ENCODE measurements at places on chromosomes 5 and 9.

DNA sequence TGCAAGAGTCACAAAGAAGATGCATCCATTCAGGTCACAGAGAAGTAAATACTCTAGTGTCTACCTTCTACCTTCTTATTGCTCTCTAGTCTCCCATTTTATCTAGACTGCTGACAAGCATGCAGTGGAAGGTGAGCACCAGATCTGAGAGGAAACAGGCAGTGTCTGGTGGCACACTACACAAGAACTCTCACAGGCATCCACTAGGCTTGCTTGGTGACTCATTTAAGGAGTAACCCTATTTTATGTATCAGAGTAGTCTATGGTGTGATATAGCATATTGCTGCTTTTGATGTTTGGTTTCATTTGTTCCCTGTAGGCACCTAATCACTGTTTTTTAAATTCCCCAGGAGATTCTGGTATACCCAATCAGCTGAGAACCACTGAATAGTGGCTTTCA lies 1.6 kb upstream of the THBS4 start:
- DNase-seq, result no peak

GRCh38 chr5:67206929-67207328 lies 10.3 kb upstream of the CD180 start:
- no peak for DNase-seq

- no peak for DNase-seq
These were observed 48.7 kb upstream of the ZNF366 start for GRCh38 chr5:72555871-72556270.

DNA sequence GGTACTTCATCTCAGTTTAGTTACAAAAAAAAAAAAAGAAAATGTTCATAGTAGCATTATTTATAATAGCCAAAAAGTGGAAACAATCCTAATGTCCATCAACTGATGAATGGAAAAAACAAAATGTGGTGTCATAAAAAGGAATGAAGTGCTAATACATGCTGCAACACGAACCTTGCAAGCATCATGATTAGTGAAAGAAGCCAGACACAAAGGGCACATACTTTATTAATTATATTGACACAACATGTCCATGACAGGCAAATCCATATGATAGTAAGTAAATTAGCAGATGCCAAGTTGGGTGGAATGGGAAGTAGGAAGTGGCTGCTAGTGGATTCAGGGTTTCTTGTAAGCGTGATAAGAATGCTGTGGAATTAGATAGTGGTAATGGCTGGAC lies 54.2 kb downstream of the PCDHGC5 start:
- DNase-seq, result no peak

- peak; percentile 7 for DNase-seq
These were observed 94.0 kb downstream of the PHF2 start for GRCh38 chr9:93670208-93671019.

DNA sequence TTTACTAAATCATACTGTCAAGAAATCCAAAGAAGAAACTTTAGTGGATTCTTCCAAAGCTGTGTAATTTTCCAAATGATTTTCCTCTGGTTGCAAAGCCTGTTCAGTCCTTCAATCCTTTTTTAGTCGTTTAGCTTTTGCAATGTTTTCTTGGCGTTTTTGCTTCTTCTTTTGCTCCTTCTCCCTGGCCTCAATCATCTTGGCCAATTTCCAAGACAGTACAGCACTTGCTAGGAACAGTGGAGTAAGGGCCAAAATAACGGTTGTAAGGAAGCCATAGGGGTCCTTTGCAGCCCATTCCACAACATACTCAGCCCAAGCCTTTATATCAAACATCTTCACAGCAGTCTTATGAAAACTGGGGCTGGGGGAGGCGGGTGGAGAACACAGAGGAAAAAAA lies 2.4 kb downstream of the SMIM15 start:
- DNase-seq, result no peak

- DNase-seq, result no peak
These were observed 70.5 kb downstream of the MLLT3 start for GRCh38 chr9:20551835-20552234.

- DNase-seq, result no peak
These were observed 76.7 kb upstream of the FST start for GRCh38 chr5:53403758-53404157.

DNA sequence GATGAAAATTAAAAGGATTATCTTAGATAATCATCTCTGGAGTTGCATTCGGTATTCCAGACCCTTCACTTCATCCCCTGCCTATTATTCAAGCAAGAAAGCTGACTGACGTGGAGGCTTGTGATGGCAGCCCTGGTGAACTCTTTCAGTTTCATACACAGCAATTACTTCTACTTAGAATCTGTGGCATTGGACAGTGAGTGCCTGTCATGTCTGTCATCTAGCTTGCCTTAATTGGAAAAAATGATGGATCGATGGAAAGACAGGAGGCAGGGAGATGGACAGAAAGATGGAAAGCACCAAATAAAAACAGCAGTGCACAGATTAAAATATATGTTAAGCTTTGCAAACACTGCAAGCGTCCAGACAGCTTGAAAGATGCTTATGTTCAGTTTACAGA lies 1371.0 kb upstream of the CDH6 start:
- no peak for DNase-seq

DNA sequence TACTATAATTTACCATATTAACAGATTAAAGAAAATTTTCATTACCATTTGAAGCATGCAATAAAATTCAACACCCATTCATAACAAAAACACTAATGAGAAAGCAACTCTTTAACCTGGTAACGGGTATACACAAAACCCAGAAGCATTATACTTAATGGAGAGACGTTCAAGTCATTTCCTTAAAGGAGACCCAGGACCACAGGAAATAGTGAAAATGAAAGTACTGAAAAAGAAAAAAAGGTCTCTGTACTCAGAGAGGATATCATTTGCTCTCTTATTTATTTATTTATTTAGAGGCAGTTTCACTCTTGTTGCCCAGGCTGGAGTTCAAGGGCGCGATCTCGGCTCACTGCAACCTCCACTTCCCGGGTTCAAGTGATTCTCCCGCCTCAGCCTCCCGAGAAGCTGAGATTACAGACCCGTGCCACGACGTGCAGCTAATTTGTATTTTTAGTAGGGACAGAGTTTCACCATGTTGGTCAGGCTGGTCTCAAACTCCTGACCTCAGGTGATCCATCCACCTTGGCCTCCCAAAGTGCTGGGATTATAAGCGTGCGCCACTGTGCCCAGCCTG lies 61.6 kb downstream of the SETX start:
- DNase-seq, result no peak

DNA sequence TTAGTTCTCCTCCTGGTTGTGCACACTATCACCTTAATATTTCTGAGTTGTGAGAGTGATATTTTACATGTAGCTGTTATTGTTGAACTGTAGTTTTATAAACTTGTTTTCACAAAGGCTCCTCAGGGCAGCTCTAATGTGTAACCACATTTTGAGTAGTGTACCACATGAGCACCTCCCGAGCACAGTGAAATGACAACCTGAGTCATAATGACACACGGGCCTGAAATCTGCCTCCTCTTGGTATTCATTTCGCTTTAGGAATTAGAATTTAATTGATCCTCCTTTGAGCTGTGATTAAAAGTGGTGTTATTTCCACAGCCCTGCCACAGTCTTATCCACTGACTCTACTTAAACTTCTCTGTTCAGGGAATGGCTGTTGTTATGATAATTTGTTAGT lies 7.9 kb downstream of the MTRR start:
- no peak for DNase-seq

- DNase-seq, result no peak
These were observed 908.6 kb upstream of the EDIL3 start for GRCh38 chr5:85293145-85293785.

GRCh38 chr5:151740336-151740942 lies 18.0 kb downstream of the ATOX1 start:
- DNase-seq, result peak; percentile 56

DNA sequence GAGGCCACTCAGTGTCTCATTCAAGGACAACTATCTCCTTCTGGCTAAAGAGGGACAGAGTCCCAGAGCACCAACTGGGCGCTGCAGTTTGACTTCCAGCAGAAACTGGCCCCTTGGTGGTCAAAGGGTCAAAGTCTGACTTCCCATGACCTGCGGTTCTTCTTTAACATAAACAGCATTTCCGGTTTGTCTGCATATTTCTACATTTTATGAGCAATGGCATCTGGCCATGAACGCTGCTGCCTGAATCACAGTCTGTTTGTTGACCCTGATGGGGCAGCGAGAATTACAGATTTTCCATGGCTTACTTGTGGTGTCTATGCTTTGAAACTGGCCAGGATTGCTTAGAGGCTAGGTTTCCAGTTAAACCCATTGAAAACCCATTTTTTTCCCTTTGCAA lies 1.3 kb downstream of the TNFSF15 start:
- no peak for DNase-seq

DNA sequence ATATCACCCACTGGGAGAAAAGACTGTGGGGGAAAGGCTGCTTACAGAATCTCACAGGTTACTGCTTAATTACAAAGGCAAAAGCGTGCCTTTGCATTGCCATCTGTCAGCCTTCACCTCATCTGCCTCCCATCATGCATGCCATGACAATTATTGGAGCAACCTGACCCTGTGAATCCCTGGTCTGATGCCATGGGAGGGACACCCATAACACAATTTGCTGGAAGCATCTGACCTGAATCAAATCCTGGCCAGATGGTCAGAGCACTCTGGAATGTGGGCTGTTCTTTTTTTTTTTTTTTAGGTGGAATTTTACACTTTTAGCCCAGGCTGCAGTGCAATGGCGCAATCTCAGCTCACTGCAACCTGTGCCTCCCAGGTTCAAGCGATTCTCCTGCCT lies 11.6 kb upstream of the RETREG1 start:
- no peak for DNase-seq

- peak; percentile 64 for DNase-seq
These were observed 64.8 kb downstream of the SMIM23 start for GRCh38 chr5:171850324-171850947.

DNA sequence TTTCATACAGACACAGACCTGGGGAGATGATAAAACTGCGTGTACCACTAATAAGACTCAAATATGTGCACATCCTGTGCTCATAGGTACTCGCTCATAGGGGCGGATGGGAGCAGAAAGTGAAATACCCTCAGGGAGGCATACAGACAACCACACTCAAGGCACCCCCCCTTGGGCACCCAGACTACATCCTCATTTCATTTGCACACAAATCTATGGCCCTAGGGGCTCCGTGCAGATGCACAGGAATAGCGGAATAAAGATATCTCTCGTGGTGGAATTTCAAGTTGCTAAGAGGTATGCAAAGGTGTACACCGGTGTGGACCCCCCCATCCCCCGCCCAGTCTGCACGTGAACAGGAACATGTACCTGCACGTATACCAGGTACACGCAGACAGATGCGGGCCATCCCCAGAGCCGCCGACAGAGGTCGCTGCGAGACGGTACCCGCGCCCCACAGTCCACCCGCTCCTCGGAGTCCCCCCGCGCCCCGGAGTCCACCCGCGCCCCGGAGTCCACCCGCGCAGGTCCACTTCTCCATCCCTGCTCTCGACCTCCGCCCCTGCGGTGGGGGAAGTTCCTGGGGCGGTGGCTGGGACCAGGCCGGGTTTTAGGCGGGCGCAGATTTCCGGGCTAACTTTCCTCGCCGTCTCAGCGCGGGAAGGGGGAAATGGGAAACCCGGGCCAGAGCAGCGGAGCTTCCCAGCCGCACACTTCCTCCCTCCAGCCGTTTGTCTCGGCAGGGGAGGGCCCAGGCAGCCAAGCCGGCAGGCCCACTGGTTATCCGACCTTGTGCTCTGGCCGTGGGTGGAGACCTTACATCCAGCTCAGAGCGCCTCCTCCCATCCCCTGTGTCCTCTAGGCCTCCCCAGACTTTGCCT lies 1.0 kb upstream of the IL12B start:
- DNase-seq, result peak; percentile 82

- peak; percentile 40 for DNase-seq
These were observed 28.8 kb upstream of the FAT2 start for GRCh38 chr5:151619812-151620460.

DNA sequence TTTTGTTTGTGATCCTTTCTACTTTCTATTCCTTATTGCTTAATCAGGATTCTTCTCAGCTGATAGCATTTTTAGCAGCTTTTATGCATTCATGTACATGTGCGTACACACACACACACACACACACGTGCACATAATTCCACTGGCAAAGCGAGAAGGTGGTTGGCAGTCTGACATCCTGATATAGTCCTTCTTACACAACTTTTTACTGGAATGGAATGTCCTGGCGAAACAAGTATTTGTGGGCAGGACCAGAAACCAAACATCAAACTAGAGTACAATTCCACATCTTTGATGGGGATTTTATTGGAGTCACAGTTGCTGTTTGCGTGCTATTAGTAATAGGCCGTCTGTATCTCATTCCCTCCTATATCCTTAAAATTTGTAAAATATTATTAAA lies 356.5 kb downstream of the CCDC171 start:
- no peak for DNase-seq

GRCh38 chr9:79977510-79978197 lies 405.9 kb downstream of the TLE4 start:
- no peak for DNase-seq

GRCh38 chr5:57335092-57335660 lies 147.4 kb downstream of the ACTBL2 start:
- no peak for DNase-seq

- DNase-seq, result no peak
These were observed 3.4 kb downstream of the FREM1 start for GRCh38 chr9:14906644-14907359.

DNA sequence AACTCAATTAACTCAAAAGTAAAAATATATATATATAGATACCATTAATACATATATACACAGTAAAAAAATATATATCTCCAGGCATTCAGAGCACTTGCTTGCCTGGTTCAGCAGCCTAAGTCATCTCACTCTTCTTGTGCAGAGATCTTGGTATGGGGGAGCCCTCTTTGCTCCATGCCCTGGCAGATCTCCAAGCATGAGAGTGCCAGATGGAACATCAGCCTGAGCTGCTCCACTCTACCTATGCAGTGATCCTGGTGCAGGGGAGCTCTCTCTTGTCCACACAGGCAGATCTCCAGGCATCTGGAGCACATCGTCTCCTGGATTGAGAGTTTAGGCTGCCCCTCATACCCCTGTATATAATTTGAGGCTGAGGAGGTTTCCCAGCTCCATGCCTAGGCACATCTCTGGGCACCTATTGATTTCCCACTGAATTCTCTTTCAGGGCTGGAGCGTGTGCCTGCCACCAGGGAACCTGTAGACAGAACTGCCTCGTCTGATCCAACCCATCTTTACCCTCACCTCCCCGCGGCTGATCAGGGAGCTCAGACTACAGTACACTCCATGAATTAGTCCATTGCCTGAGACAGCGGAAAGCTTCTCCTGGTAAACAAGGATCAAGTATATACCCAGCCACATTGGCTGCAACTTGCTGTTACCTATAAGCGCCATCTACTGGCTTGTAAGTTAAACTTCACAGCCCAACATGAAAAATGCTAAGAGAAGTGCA lies 342.4 kb upstream of the GRIA1 start:
- DNase-seq, result peak; percentile 17

GRCh38 chr5:144548936-144549335 lies 378.3 kb downstream of the KCTD16 start:
- DNase-seq, result no peak

- DNase-seq, result no peak
These were observed 46.7 kb downstream of the RASGEF1C start for GRCh38 chr5:180162304-180162661.

DNA sequence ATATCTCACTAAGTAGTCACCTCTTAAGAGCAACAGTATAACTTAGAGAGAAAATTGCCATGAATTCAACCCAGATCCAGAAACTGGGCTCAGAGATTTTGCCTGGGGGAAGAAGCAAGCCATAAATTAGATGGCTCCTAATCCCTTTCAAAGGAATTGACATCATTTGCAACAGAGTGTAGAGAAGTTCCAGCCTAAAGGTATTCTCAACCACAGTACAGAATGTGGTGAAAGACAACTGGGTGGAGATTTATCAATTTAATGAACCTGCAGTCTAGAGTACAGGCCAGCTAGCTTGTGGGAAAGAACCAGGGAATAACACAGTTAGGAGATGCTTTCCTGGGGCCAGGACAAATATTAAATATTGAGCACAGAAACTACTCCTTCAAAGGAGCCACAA lies 39.6 kb downstream of the CDKL3 start:
- DNase-seq, result no peak

Measured in WTC11 (cell line).